ENCODE measurements at places on chromosomes 13 and 19.

DNA sequence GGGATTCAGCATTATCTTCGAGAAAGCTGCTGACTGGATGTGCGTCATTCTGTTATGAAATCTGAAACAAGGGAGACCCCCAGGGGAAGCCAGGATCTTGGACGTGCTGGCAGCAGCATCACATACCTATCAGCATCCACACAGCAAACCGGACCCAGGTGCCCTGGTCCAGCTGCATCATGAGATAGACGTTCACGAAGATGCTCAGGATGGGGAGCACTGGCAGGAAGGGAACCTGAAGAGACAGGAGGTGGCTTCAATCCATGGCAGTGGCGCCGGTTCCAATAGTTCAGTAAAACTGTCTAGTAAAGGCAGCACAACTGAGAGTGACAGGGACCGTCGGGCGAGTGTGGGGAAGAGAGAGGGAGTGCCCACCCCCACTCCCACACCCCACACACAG, 79.5 kb downstream of the SLC7A1 start:
- DNase-seq, result no peak

DNA sequence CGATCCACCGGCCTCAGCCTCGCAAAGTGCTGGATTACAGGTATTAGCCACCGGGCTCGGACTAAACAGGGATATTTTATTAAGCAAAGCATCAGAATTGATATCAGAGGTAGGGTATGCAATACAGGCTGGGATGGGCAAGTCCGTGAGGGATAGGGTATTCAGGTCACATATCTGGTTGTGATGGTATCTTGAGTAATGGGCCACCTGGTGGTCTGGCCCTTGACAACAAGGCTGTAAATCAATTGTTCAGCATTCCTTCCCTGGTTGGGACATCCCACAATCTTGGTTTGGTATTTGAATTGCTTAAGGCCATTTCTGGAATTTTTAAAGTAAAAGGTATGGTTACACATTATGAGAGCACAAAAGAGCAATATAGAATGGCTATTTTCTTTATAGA, 1588.0 kb downstream of the SLITRK1 start:
- DNase-seq, result no peak

- DNase-seq, result no peak
These were observed 6.8 kb upstream of the ZNF229 start for GRCh38 chr19:44455100-44455499.

- no peak for DNase-seq
These were observed 8.8 kb upstream of the SPART start for GRCh38 chr13:36354842-36355623.

- no peak for DNase-seq
These were observed 25.0 kb downstream of the LHFPL6 start for GRCh38 chr13:39577838-39578491.

- DNase-seq, result no peak
These were observed 1.6 kb downstream of the ZNF649 start for GRCh38 chr19:51903192-51903591.

DNA sequence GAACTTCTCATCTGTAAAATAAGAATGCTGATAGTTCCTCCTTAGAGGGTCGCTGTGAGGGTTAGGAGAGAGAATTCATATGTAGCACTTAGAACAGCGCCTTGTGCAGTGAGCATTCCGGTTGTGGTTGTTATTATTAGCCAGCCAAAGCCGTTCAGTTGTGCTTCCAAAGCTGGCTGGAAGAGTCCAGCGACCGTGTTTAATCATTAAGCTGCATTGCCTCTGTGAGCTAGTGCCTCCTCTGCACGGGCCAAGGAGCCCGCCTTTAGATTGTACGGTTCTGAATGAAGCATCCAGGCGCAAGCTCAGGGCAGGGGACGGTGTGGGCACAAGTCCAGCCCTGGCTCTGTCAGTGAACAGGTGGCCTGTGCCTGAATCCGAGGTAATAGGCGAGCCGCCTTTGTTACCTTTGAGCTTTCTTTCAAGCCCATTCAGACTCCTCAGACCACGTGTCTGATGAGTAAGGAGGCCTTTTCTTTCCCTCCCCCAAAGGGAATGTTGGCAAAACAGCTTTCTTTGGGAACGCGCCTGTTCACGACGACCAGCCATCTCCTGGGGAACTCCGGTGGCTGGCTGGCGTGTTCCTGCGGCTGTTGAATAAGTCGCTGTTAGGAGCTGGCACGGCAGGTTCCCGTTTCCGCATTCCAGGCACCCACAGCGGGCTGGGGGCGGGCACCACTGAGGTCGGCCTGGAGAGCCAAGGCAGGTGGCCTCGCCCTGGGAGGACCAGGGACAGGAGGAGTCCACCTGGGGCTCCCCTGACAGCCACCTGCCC, 25.1 kb downstream of the SIPA1L3 start:
- DNase-seq, result peak; percentile 1

GRCh38 chr19:29872224-29872731, 60.5 kb downstream of the CCNE1 start:
- no peak for DNase-seq

GRCh38 chr19:49534632-49535385, 7.0 kb downstream of the RCN3 start:
- no peak for DNase-seq

GRCh38 chr19:49475995-49476880, 2.2 kb downstream of the FLT3LG start:
- DNase-seq, result peak; percentile 70

DNA sequence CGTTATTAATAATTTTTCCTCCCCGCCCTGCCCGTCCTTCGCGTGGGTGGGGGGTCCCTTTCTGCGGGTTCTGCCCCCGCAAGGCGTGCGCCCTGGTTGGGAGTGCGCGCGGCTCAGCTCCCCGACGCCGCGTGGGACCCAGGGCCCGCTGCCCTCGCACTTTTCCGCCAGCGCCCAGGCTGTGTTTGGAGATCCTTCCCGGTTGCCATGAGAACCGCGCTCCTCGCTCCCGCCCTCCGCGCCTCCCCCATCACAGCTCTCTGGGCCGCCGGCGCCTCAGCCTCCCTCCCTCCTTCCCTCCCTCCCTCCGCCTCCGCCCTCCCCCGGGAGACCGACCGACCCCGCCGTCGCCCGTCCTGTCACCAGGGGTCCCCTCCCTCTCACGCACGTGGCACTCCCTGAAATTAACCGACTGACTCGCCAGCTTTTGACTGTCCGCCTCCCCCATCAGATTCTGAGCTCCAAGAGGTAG, 2.4 kb upstream of the SSBP4 start:
- DNase-seq, result peak; percentile 66

DNA sequence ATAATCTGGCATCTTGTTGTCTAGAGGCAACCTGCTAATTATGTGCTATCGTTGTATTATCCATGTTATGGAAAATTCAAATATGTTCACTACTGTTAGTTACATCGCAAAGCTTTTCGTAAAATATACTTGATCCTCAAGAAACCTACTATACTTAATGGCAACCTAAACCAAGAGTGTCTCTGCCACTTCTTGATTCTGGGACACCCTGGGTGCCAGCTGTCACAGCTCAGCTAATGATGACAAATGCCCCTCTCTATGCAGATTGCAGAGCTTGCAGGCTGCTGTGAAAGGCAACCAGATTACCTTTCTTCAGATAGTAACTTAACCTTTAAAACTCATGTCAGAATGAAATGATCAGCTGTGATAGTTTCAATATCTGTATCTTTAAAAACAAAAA, 8.9 kb upstream of the MAB21L1 start:
- no peak for DNase-seq
